ENCODE measurements at places on chromosomes 2 and 18. TPM values are rescaled to one million over a fixed set of nuclear protein-coding genes. Genes with fewer than 3 reads are reported as not detected.

- no peak for DNase-seq
Measured at GRCh38 chr2:133489146-133489545, 79.1 kb downstream of the NCKAP5 start.

- DNase-seq = peak; percentile 67
Measured at GRCh38 chr2:64640153-64641044, 13.3 kb downstream of the SERTAD2 start.

GRCh38 chr18:61569176-61569892 is 236.1 kb downstream of the CDH20 start:
- DNase-seq = no peak

GRCh38 chr18:46324087-46324955 is 220.1 kb downstream of the HAUS1 start:
- DNase-seq = no peak

GRCh38 chr18:37320317-37320716 is 245.3 kb downstream of the CELF4 start:
- DNase-seq = no peak

DNA sequence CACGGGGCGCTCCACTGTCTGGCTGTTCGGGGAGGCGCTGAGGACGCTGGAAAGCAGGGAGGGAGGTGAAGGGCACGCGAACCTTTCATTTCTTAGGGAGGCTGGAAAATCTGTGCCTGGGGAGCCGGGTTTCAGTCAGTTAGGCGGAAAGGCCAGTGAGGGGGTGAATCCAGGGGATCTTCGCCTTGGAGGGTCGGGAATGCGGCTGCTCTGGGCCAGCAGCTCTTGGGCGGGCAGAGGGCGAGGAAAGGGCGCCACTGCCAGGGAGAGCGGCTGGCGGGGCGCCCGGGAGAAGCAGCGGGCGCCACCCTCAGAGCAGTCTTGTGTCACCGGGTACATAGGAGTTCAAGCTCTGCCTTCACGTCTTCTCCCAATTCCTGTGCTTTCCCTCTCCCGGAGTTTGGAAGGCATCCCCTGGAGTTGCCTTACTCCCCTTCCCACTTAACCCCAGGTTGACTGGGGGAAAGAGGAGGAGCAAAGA is 1.4 kb downstream of the CCDC85A start:
- peak; percentile 45 for DNase-seq

DNA sequence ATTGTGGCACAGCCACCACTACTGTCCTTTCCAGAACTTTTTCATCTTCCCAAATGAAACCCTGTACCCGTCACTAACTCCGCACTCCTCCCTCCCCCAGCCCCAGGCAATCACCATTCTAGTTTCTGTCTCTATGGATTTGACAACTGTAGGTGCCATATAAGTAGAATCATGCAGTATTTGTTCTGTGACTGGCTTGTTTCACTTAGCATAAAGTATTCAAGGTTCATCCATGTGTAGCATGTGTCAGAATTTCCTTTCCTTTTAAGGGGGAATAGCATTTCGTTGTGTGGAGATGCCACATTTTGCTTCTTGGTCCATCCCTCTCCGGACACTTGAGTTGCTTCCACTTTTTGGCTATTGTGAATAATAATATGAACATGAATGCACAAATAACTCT is 842 bp upstream of the CKAP2L start:
- no peak for DNase-seq

GRCh38 chr2:142531377-142531776 is 346.1 kb upstream of the KYNU start:
- no peak for DNase-seq

- peak; percentile 74 for DNase-seq
Measured at GRCh38 chr2:106882673-106883072, 3.3 kb downstream of the ST6GAL2 start.

DNA sequence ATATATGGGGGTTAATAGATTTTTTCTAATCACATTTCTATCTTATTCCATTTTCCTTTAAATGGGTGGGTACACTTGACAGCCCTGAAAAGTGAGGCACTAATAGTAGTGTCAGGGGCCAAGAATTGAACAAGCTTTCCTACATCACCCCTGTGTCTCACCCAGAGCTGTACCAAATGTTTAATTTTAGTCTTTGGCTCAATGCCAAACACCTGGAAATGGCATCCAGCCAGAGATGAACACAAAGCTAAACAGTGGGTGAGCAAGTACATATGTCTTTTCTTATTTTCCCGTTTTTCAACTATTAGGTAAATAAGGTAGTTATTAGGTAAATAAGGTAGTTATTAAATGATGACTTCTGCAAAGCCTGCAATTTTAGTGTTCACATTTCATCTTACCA is 276.3 kb upstream of the ERBB4 start:
- DNase-seq = no peak

DNA sequence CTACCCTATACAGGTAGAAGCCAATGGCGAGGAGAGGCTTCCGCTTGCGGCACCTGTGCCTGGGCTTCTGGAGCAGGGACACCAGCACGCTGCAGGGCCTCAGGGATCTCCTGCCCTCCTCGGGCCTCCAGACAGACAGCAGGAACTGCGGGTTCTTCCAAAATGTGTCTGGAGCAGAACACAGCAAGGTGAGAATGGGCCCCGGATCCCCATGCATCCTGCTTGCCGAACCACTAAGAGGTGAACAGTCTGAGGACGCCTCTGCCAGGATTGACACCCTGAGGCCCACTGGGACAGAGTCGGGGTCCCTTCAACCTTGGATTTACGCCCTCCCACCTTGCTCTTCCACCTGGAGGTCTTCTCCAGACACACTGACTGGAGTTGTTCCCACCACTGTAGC is 25.4 kb downstream of the CAPN14 start:
- DNase-seq = no peak

GRCh38 chr2:177525351-177525924 is 132.9 kb downstream of the AGPS start:
- no peak for DNase-seq

GRCh38 chr2:74005786-74006185 is 21.1 kb downstream of the TET3 start:
- DNase-seq = peak; percentile 14

DNA sequence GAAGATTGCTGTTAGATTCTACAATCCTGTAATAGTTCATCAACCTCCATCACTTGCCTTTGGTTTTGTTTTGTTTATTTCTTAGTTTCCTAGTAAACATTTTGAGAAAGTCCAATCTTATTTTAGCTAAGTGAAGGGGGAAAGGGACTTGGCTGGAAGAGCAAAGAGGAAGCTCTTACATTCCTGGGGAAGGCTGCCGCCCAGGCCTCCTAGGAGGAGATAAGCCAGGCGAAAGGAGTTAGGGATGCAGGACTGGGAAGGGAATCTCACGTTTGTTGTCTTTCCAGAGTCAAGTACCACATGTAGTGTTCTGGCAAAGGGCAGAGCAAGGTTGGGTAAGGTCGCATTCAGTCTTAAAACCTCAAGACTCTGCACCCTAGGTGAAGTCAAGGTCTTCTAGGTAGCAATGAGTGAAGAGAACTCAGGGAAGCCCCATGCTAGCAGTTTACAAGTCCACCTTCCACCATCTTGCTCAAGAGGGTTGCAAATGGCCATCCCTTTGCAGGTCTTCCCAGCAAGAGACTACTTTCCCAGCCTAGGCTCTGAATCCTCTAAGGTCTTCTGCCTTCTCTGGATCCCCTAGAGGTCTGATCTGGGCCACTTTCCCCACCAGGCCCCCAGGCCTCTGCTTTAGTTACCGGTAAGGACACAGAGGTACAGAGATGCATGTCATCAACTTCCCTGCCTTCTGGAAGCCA is 320.7 kb downstream of the CYP26B1 start:
- DNase-seq = no peak

- DNase-seq = no peak
Measured at GRCh38 chr18:47552783-47553182, 301.3 kb upstream of the SKOR2 start.

GRCh38 chr2:53104263-53104662 is 663.3 kb upstream of the CHAC2 start:
- DNase-seq = no peak

- no peak for DNase-seq
Measured at GRCh38 chr18:3581890-3582289, 131.9 kb downstream of the TGIF1 start.

DNA sequence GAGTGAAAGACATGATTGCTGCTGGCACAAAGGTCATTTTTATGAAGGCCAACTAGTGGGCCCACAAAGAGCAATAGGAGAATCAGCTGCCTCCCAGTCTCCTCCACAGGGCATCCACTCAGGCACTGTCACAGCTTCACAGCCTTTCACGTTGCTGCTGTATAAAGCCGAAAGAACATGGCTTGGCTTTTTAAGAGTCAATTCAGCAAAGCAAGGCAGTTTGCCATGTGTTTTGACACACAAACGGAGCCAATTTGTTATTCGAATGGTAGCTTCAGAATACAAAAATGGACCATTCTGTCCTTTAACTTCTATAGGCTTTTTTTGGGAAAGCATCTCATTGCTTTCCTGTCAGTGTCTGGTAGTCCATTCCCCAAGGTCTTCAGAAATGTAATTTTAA is 283.4 kb upstream of the PARD3B start:
- DNase-seq = no peak

REG1B gene
- polyA plus RNA-seq = not detected

MAP2 gene
- polyA plus RNA-seq = 15.6 TPM

VSNL1 gene
- 0.46 TPM for polyA plus RNA-seq

FOXD4L1 gene
- polyA plus RNA-seq = not detected

DNPEP gene
- 145 TPM for polyA plus RNA-seq

CDK5R2 gene
- polyA plus RNA-seq = 0.83 TPM

Measured in testis (tissue), 5 donors.